ENCODE measurements at places on chromosomes 7 and 10.

DNA sequence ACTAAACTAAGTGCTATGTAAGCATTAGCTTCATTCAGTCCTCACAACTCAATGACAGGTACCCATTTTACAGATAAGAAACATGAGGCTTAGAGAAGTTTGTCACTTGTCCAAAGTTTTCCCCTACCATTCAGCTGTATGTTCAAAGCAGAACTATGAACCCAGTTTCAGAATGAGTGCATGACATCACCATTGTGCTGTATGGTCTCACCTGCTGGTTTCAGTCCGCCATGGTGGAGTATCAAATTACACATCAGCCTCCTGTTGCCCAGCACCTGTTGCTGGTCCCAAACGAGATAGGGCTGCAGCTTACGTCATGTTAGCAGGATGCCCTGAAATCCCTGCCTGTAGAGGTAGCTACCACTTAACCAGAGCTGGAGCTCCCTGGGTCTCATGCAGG lies 95.0 kb downstream of the DYNC1I1 start:
- no peak for DNase-seq

GRCh38 chr7:151899513-151900360 lies 22.8 kb upstream of the PRKAG2 start:
- no peak for DNase-seq

DNA sequence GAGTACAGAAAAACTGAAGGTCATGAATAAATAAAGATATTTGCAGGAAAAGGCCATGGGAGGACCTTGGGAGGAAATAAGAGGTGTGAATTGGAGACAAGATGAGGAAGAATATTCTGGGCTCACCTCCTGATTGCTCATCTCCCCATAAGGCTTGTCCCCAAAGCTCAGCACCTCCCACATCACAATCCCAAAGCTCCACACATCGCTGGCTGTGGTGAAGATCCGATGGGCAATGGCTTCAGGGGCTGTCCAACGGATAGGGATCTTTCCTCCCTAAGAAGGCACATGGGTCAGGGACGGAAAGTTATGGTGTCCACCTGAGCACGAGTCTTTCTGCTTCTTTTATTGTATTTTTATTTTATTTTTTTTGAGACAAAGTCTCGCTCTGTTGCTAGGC lies 12.9 kb downstream of the ZYX start:
- DNase-seq, result no peak

GRCh38 chr10:118057361-118057760 lies 10.6 kb upstream of the RAB11FIP2 start:
- no peak for DNase-seq

DNA sequence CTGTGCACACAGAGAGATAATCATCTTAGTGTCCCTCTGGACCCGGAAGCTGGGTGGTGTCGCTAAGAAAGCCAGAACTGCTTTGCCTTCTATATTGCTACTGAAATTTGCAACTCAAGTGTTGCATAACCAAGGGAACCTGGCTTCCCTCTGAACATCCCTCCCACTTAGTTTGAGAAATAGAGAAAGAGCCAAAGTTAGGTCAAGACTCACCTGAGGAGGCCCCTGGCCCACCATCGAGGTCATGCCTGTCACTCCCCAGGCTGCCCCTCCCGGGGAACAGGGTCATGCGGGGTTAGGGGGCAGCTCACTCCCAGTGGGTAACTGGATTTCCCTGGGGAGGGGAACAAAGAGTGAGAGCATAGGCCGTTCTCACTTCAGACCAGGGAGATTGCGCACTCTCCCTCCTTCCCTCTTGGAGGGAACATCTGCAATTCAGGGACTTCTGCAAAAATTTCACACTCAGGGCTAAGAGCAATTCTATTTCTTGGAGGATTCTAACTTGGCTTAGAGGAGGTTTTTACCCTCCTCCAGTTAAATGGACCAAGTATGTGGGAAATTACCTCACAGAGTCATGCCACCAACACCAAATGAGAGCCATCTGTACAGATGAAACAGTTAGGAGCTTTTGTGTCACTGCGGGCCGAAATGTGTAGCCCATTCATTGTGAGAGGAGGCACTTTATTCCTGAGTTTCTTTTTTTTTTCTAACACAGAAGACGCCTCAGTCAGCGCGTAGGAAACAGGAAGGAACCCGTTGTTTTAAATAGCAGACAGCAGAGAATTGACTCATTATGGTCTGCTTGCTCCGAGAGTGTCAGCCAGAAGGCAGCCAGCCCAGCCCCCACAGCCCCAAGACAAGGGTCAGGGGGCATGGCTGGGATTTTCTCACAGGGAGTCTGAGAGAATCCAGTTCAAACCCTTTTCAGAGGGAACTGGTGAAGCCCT lies 221.3 kb downstream of the ARHGAP12 start:
- peak; percentile 90 for DNase-seq

GRCh38 chr10:128036011-128036615 lies 90.1 kb downstream of the MKI67 start:
- DNase-seq, result no peak

DNA sequence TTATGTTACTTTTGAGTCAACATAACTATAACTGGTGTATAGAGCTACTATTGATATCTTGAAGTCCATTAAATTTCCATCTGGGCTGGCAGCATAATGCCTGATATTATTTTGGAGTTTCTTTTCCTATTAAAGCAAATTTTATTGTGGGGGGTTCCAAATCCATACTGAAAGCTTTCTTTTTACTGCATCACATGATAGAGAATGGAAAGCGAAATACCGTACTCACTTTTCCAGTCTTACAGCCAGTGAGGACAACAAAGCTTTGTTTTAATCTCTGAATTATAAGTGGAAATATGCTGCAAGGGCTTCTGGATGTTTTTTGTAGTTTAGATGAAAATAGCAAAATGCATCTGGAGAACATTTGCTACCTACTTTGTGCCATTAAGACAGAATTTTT lies 477.5 kb upstream of the SEMA3D start:
- DNase-seq, result no peak

DNA sequence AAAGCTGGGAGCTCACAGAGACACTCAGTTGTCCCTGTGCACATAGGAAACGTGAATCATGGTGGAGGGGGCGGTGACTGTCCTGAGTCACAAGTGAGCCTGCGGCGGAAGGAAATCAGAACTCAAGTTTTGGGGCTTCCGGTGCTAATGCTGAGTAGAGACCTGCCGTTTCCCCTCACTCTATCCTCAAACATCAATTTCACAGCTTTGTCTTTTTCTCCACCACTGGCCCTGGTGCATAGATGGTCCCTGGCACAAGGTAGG lies 21.9 kb downstream of the ADCYAP1R1 start:
- DNase-seq, result peak; percentile 26

DNA sequence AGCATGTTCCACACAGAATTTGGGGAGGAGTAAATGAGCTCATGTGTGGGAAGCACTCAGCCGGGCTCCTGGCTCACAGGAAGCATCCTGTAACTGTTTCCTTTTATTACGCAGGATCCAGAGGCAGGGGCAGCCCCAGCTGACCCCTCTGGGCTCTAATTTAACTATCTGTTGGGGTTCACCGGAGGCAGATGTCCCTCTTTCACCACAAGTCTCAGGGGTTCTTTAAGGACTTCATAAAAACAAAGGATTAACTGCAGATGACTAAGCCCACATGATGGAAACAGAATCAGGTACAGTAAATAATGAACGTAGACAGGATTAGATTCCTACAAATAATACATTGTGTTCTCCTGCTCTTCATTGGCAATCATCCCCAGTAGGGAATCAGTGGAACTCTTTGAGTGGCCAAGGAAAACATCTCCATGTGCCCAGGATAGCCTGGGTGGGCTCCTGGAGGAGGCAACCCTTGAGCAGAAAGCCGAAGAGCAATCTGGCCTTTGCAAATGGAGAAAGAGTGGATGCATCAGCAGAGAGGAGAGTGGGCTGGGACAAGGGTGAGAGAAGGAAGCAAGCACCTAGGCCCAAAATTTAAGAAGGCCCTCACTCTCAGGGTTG lies 24.6 kb downstream of the TBXAS1 start:
- DNase-seq, result peak; percentile 82

DNA sequence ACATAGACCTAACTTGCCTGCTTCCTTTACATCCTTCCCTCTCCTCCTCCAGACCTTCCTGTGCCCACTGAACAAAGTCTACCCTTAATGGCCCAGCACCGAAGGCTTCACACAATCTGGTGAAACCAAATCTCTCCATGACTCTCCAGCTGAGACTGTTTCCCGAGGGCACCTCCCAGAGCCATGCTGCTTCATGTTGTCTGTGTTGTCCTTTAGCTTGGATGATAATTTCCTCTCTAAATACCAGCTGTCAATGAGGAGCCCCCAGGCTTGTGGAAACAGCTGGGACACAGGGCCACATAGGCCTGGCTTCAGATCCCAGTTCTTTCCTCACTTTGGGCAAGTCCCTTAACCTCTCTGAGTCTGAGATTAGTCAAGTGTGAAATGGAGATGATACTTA lies 54.3 kb downstream of the DLD start:
- no peak for DNase-seq

- no peak for DNase-seq
Observed at GRCh38 chr10:63829020-63829419, 307.8 kb downstream of the REEP3 start.

GRCh38 chr7:112422842-112423496 lies 27.3 kb upstream of the IFRD1 start:
- peak; percentile 73 for DNase-seq

DNA sequence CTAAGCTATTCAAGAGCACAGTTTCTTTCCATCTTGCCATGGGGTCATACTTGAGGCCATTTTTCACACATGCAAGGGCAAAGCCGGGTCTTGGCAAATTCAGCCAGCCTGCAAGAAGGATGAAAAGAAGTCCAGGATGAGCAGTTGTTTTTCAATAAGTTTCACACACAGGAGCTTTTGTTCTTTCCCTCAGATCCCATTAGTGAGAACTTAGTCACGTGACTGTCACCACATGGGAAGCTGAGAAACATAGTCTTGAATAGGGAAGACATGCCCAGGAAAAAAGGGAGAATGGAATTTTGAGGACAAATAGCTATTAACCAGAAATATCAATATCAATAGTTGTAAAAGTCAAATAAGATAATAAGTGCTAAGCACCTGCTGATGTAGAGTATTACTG lies 137.7 kb downstream of the AHR start:
- DNase-seq, result no peak

- DNase-seq, result no peak
Observed at GRCh38 chr7:129123510-129123857, 21.0 kb upstream of the TSPAN33 start.

- peak; percentile 28 for DNase-seq
Observed at GRCh38 chr7:158782761-158783401, 46.4 kb downstream of the ESYT2 start.

GRCh38 chr7:142880876-142881505 lies 4.6 kb downstream of the TRPV6 start:
- DNase-seq, result peak; percentile 67

GRCh38 chr10:110034596-110034995 lies 26.8 kb downstream of the ADD3 start:
- DNase-seq, result no peak

DNA sequence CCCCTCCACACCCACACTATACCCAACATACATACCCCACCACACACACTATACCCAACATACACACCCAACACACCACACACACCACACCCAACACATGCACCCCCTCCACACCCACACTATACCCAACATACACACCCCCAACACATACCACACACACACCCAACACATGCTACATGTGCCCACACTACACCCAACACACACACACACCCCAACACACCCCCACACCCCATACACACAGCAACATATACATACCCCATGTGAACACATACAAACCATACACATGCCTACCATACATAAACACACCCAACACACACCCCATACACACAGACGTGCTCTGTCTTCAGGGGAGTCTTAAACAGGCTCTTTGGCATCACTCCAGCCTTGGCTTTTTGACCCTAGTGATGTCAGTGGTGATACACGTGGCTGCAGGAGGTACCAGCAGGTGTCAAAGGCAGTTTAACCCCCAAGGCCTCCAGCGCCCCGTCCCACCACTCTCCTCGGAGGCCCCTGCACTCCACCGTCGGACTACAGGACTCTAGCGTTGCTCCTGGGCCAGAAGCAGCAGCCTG lies 73.4 kb downstream of the HIPK2 start:
- no peak for DNase-seq

Data from suppressor macrophage treated with lipopolysaccharide for 1 hour (primary cell).